ENCODE measurements at places on chromosomes 12 and 14.
A peak's percentile ranks its signal among the peaks of the same experiment; 100 is the strongest.

- DNase-seq = no peak
Observed at GRCh38 chr14:34212172-34212929, 249.7 kb downstream of the SPTSSA start.

GRCh38 chr12:81332054-81332453 lies 254.2 kb downstream of the ACSS3 start:
- DNase-seq = no peak

DNA sequence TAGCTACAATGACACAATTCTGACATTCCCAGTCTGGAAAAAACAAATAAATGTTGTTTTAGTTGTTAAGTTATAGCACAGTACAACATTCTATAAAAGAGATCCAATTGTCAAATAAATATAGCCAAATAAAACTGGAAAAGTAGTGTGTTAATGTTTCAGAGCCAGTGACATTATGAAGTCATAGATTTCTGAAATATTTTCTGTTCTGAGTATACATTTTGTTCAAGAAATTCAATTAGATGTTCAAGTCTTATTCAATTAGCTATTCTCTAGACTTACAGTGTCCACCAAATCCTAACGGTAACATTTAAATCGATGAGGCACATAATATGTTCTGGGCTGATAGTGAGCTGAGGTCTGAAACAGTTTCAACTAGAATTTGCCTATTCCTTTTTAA lies 196.1 kb upstream of the ABCD2 start:
- DNase-seq = no peak

GRCh38 chr12:100460702-100461101 lies 13.0 kb upstream of the NR1H4 start:
- DNase-seq = no peak

DNA sequence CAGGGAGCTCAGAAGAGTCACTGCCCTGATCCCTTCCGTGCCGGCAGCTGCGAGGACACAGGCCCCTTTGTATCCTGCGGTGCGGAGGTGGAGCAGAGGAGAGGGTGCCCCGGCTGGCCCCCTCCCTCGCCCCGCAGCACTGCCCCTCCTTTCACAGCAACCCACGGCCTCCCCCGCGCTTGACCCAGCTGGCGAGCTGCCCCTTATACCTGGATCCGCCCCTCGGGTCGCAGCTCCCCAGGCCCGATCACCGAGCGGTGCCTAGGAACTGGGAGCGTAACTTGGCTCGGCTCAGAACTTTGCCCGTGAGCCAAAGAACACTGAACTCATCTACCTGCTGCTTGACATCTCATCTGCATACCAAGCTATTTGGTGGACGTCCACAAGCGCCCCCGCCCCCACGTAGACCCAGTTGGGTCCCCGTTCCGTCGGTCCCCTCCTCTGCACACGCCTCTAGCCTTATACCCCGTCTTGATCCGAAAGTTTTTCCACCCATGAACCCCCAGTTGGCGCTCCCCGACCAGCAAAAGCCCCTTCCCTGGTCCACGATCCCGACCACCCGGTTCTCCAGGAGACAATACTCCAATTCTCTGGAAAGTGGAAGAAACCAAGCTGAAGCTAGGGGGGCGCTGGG lies 697 bp upstream of the DNAJC14 start:
- DNase-seq = no peak

DNA sequence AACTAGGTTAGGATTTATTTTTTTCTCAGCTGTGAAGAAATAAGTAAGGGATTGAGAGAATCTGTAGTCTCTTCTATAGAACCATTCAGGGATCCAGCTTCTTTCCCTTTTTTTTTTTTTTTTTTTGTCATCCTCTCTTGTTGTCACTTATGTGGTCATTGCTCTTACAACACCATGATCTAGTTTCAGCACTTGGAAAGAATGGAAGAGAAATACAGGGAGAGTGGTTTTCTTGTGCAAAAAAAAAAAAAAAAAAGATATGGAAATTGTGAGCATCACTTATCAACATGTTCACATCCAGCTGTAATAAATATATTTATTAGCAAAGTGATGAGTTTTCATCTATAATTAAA lies 599.3 kb downstream of the SLC6A15 start:
- DNase-seq = peak; percentile 63

GRCh38 chr12:8088574-8088973 lies 6.5 kb downstream of the NECAP1 start:
- no peak for DNase-seq

DNA sequence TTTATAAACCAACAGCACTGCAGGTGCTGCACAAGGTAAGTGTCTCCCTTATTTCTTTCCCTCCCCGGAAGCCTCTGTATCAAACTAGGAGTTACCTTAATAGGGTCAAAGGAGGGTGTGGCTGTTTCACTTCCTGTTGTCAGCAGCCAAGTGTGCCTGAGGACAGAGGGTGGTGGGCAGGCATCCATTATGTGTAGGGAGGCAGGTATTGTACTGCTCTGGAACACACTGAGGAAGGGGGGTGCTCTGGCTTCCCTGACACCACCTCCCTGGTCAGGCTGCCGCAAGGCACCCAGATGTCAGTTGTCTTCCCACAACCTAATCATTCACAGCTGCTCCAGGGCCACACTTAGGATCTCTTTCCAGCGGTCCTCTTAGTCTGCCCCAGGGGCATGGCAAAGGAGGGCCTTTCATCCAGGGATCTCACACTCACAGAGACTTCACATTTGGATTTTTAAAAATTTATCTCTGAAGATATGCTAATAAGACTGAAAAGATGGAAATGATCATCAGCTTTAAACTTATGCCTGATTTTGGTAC lies 132.0 kb upstream of the ARHGAP5 start:
- DNase-seq = no peak

DNA sequence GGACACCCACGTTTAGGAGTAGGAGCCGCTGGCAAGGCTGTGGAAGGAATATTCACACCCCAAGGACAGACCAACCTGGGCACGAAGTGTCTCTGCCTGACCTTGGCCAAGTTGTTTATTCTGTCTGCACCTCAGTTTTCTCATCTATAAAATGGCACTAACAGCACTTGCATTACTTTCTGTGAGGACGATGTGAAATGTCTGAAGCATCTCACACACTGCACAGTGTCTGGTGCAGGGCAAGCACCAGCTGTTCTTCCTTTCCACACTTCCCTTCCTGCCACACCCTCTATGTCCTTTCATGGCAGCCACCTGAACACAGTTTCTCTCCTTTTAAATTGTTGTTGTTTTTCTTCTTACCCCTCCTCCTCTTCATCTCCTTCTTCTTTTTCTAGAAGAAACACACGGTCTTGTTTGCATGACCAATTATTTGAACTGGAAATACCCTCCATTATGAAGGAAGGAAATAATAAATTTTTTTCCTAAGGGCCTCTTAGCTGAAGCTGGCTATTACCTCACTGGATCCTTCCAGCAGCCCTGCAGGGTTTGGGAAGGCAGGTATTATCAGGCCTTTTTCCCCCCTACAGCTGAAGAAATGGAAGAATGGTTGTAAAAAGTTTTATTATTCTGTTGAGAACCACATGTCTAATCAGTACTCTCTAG lies 42.9 kb upstream of the ATP23 start:
- no peak for DNase-seq

GRCh38 chr12:123223241-123223668 lies 9.7 kb downstream of the MPHOSPH9 start:
- DNase-seq = no peak

DNA sequence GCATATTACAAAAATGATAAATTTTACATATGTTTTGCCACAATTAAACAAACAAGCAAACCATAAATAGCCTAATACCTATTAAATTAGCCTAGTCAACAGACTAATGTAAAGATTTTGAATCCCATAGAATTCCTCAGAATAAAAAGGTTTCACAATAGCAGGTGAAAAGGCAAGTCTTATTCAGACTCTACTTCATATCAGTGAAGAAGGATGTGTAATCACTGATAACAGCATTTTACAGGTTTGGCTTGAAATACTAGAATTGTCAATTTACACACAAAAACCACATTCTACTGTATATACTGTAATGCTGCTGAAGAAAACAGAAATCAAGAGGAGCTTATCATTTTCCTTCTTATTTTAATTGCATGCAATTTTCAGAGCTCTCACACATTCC lies 90.8 kb upstream of the SSTR1 start:
- DNase-seq = no peak

- no peak for DNase-seq
Observed at GRCh38 chr12:39105111-39105510, 199.7 kb upstream of the CPNE8 start.

DNA sequence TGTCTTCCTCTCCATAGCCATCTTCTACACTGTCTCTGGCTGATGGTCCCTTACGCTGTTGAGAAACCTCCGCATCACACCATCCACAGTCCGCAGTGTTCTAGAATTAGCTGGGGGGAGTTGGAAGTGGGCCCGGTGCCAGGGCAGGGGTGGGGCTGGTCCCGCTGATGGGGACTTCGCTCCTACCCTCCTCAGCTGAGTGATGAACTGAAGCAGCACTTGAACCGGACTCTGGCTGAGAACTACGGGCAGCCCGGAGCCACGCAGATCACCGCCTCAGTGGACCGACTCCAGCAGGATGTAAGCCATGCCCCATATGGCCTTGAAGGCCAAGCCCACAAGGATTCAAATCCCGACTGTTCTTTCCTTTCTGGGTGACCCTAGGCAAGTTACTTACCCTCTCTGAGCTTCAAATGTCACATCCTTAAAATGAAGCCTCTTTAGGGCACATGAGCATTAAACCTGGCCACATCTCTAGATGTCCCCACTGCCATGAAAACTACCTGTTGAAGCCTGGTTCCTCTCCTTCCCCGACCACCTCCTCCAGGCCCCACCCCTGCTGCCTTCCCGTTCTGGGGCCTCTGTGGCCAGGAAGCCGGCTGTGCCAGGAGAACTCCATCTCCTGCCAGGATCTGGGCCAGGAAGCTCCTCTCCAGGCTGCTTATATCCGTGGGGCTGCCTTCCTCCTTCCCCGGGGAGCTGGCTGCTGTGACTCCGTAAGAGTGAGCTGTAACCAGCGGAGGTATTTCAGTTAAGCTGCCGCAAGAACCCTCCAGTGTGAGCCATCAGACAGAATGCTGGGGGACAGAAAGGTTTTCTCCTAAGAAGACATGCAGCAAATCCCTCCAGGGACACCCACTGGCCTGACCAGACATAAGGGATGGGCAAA lies 53.1 kb downstream of the TSPAN11 start:
- no peak for DNase-seq

GRCh38 chr14:95722525-95723190 lies 8.7 kb upstream of the TCL1A start:
- no peak for DNase-seq

GRCh38 chr14:42911642-42912041 lies 1305.0 kb downstream of the LRFN5 start:
- no peak for DNase-seq

DNA sequence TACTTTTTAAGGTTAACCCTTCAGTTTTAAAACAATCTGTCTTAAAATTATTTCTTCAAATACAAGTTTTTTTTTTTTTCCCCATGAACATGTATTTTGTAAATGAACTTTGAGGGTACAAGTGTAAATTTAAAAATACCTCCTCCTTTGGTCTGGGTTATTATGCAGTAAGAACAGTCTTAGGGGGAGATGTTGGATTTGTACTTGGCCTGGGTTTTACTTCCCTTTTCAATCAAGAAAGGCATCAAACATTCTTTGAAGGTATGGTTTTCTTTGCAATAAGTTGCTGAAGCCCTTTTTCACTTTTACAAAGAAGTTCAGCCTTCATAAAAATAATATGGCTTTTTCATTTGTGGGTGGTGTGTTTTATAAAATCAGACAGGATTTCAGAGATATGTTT lies 20.5 kb downstream of the WBP11 start:
- DNase-seq = no peak

- no peak for DNase-seq
Observed at GRCh38 chr14:50233166-50233950, 2.0 kb upstream of the SOS2 start.

DNA sequence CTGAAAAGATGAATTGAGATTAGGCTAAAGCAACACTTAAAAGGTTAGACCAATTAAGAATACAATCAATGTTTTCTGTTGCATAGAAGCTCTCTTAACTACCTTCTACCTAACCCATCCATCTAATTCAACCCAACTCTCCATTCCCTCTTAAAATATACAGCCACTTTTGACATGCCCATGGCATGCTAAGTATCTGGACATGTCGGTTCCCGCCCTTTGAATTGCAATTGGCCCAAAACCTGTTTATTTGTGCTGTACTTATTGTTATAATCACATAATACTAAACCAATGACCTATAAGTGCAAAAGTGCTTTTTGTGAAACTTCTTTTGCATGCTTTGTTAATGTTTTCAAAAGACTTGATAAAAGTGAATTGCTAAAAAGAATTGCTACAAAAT lies 37.6 kb upstream of the APPL2 start:
- peak; percentile 83 for DNase-seq

GRCh38 chr12:124557518-124558223 lies 9.7 kb downstream of the NCOR2 start:
- DNase-seq = no peak

DNA sequence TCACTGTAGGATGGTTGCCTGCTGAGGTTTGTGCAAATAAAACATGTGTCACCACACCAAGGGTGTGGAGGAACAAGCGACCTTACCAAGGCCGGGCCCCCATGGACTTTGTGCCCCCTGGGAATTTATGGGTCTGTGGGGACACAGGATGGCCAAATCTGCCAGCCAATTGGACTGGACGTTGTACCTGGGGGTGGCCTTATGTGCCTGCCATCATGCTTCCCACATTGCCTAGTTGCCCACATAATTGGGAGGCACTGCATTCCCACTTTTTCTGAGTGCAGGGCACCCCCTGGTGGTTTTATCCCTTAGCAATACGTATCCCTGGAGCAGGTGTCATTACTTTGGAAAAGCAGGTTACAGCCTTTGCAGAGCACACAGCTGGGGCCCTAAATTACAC lies 92.6 kb upstream of the TMPO start:
- no peak for DNase-seq

GRCh38 chr12:76876696-76877229 lies 2.1 kb downstream of the CSRP2 start:
- DNase-seq = no peak

DNA sequence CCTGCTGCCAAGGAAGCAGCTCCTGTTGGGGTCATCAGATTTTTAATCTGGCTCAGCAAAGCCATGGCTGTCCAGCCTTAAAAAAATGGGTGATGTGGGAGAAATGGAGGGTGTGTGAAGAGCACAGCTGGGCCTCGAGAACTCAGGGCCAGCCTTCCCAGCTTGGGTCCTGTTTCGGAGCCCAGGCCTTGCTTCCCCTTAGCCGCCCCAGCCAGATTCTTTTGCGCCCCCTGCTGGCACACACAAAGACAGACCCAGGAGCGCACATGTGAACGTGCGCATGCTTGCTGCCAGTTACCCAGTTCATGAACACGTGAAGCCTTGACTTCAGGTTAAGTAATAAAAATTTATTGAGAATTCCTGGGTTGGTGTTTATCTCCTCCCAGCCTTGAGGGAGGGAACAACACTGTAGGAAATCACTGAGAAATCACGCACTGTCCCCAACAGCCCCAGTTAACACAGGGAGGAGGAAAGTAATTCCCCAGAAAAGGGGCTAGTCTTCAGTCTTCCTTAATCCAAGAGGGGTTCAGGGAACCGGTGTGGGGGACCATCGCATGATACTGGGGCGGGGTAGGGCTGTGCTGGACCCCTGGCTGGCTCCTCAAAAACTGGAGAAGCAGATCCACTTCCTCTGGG lies 5.3 kb downstream of the PHB2 start:
- DNase-seq = peak; percentile 92

GRCh38 chr12:111102102-111102739 lies 181.8 kb upstream of the MYL2 start:
- peak; percentile 98 for DNase-seq
